CD4-positive, alpha-beta memory T cell (primary cell): ENCODE measurements at places on chromosomes 16 and 17. TPM values are rescaled to one million over a fixed set of nuclear protein-coding genes. Genes with fewer than 3 reads are reported as not detected.

The ATP1B2 gene
- total RNA-seq, result 0.22 TPM

The CACNG1 gene
- not detected for total RNA-seq

The PLD6 gene
- 13.9 TPM for total RNA-seq

The MYH3 gene
- 11.5 TPM for total RNA-seq

The SCN4A gene
- 0.17 TPM for total RNA-seq

The CHMP6 gene
- 41.4 TPM for total RNA-seq

The PDE6G gene
- 1.3 TPM for total RNA-seq

The TBC1D3D gene
- total RNA-seq, result not detected

The OR1A1 gene
- total RNA-seq, result not detected

The EFNB3 gene
- total RNA-seq, result 0.11 TPM

The TCAP gene
- 5.9 TPM for total RNA-seq

The NGFR gene
- not detected for total RNA-seq

The ZNF423 gene
- not detected for total RNA-seq

The FBXO39 gene
- total RNA-seq, result 0.20 TPM

The HBA2 gene
- total RNA-seq, result 0.75 TPM

The CCDC154 gene
- 12.1 TPM for total RNA-seq

The NHLRC4 gene
- total RNA-seq, result 3.2 TPM

The ARHGAP23 gene
- total RNA-seq, result not detected

The ZNF174 gene
- total RNA-seq, result 17.9 TPM

The TBC1D3L gene
- total RNA-seq, result 35.7 TPM

The CHRNE gene
- total RNA-seq, result 0.64 TPM

The FMNL1 gene
- total RNA-seq, result 405 TPM

The TMEM100 gene
- not detected for total RNA-seq

The AGRP gene
- not detected for total RNA-seq

The LRRC36 gene
- not detected for total RNA-seq

The NLRC3 gene
- total RNA-seq, result 111 TPM

The ST6GALNAC1 gene
- 14.6 TPM for total RNA-seq

The IKZF3 gene
- 118 TPM for total RNA-seq

The SRSF1 gene
- total RNA-seq, result 242 TPM

The PHB1 gene
- 64.2 TPM for total RNA-seq

The ZFHX3 gene
- 0.69 TPM for total RNA-seq

The HBM gene
- not detected for total RNA-seq

The ALDH3A1 gene
- not detected for total RNA-seq

The CSNK2A2 gene
- total RNA-seq, result 63.5 TPM

The WSB1 gene
- total RNA-seq, result 130 TPM

The SEPTIN12 gene
- total RNA-seq, result not detected

The RAB37 gene
- 25.9 TPM for total RNA-seq

The CCL14 gene
- total RNA-seq, result not detected

The RAB11FIP3 gene
- total RNA-seq, result 42.6 TPM

The RNF157 gene
- 22.5 TPM for total RNA-seq

The TPSG1 gene
- not detected for total RNA-seq

The ERI2 gene
- total RNA-seq, result 3.7 TPM

The DHRS7C gene
- not detected for total RNA-seq

The TNFRSF17 gene
- not detected for total RNA-seq

The WNK4 gene
- total RNA-seq, result 0.41 TPM

The CES1 gene
- total RNA-seq, result 0.47 TPM

The CCL7 gene
- total RNA-seq, result not detected

The DHX38 gene
- total RNA-seq, result 120 TPM

The KCNH6 gene
- not detected for total RNA-seq

The TNFSF13 gene
- 2.9 TPM for total RNA-seq

The PRSS21 gene
- 2.6 TPM for total RNA-seq
